Immature natural killer cell (primary cell): ENCODE measurements at places on chromosomes 12 and 14.

- H3K27ac ChIP-seq: no peak overlapping the region
- H3K4me3 ChIP-seq: no peak overlapping the region
- no peaks in the 10 kb centered on the region for H3K4me1 ChIP-seq
- H3K36me3 ChIP-seq: no peaks in the 10 kb centered on the region
- no peaks in the 10 kb centered on the region for H3K27me3 ChIP-seq
Measured at GRCh38 chr12:103758310-103759089, 82.5 kb downstream of the NT5DC3 start.

DNA sequence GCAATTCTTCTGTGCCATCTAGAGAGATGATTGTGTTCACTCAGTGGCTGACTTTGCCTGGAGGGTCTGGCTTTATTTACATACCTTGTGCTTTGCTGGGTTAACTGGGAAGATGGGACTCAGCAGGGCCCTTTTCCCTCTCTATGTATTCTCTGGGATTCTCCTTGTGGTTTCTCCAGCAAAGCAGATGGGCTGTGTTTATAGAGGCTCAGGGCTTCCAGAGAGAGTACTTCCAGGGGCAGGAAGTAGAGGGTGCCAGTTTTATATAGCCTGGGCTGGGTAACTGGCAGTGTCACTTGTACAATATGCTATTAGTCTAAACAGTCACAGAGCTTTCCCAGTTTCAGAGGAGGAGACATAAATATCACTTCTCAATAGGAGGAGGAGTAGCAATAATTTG lies 509.9 kb downstream of the DIO2 start:
- no peak overlapping the region for H3K27ac ChIP-seq
- H3K4me1 ChIP-seq: no peaks in the 10 kb centered on the region
- H3K36me3 ChIP-seq: no peaks in the 10 kb centered on the region
- no peak for DNase-seq
- no peaks in the 10 kb centered on the region for H3K27me3 ChIP-seq

DNA sequence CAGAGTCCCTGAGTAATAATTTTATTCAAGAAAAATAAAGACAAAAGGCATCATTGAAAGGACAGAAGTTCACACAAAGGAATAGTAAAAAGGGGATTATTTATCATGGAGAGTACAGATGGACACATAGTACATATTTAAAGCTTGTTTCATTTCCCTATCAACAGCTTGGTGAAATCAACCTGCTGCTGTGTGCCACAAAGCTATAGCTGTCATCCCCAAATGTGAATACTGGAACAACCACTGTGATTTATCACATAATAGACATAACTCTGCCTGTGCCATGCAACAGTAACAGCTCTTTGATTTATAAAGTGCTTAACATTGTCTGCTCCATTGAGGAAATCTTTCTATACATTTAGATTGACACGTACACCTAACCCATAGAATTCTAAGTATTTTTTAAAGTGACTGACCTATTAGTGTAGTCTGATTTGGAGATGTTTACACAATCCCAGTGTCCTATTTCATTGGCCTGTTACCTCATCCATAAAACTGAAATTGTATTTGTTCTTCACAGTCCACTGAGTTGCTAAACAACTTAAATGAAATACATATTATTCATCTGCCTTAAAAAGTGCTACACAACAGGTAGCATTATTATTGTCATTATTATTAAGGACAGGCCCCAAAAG lies 3.3 kb downstream of the NEMF start:
- peaks cover 46% of the 10 kb centered on the region for H3K4me1 ChIP-seq
- DNase-seq: no peak
- peaks cover 6% of the 10 kb centered on the region for H3K27me3 ChIP-seq
- H3K36me3 ChIP-seq: peaks cover 12% of the 10 kb centered on the region
- peak overlapping the region; percentile 17 for H3K27ac ChIP-seq

DNA sequence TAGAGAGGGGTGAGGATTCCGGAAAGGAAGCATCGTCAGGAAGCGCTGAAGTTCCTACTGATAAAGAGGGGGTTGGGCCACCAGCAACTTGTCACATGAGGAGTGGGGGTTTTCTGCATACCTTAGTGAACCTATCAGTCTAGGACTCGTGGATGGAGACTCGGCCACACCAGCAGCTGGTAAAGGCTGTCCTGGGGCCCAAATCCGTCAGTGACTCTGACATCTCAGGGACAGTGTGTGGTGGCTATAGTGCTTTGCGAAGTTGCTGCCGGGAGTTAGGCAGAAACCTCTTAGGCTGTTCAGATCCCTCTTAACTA lies 16.4 kb downstream of the RNASE2 start:
- DNase-seq: no peak
- no peaks in the 10 kb centered on the region for H3K36me3 ChIP-seq
- no peak overlapping the region for H3K27ac ChIP-seq
- H3K4me1 ChIP-seq: peaks cover 17% of the 10 kb centered on the region

DNA sequence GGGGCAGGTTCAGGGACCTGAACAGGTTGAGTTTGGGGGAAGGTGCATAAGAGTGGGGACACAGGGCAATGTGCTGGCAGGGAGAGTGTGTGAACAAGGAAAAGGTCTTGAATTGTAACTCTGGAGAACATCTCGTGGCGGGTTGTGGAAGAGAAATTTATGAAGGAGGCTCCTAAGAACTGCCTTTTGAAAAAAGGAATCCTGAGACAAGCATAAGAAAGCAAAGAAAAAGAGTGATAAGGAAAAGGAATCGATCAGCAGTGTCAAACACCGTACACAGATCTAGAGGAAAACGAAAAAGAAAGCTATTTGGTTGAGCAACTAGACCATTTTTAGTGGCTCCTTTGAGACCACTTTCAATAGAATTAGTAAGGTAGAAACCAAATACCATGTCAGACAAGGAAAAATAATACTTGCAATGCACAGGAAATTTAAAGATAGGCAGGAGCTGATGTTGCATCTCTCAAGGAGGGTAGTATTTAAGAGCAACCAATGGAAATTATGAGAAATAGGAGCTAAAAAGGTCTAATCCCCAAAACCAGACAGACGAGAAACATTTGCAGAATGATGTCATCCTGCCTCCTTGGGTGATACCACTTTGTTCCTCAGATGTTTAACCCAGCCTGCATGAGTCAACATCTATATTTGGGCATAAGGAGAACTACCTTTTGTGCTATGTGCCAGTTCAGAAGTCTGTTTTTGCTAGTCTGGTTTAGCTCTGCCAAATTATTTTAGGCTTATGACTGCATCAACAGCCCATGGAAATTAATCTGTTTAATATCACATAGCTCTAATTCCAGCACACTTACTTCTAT lies 64.5 kb upstream of the STK38L start:
- no peaks in the 10 kb centered on the region for H3K4me1 ChIP-seq
- no peak for DNase-seq
- H3K4me3 ChIP-seq: no peak overlapping the region
- H3K36me3 ChIP-seq: no peaks in the 10 kb centered on the region
- no peak overlapping the region for H3K27ac ChIP-seq
- H3K27me3 ChIP-seq: no peaks in the 10 kb centered on the region

DNA sequence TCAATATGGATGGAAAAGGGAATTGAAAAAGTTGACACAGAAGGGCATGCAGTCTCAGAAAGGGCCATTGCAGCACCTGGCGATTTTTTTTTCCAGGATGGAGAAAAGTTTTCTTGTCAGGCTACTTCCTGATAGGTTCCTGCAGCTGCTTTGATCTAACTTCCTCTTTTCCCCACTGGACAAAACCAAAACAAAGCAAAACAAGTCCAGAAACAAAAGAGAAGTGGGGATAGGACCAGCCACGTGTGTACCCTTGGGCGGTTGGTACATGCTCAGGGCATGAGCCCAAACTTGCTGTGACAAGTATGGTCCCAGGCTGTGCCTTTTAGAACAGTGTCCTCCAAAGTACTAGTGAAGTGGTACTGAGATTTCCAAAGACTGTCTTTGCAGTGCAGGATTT lies 89.8 kb downstream of the CHST11 start:
- H3K27ac ChIP-seq: no peak overlapping the region
- DNase-seq: no peak

DNA sequence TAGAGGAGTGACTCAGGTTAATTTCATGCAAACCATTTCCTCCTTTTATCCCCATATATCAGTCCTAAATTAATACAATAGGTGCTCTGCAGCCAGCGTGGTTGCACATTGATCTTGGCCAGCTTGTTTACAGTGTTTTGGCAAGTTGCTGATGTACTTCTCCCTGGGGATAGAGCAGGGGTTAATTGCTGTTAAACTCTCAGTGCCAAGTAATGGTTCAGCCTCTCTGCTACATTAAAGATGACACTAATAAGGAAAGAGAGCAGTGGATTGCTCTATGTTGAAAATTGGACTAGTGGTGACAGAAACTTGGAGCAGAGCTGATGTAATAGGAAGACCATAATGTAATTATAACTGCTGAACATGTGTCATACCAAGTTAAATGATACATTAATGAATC lies 717.5 kb downstream of the RERGL start:
- H3K27ac ChIP-seq: no peak overlapping the region
- no peaks in the 10 kb centered on the region for H3K4me1 ChIP-seq
- H3K36me3 ChIP-seq: no peaks in the 10 kb centered on the region
- H3K4me3 ChIP-seq: no peak overlapping the region

- H3K27me3 ChIP-seq: peaks cover 4% of the 10 kb centered on the region
- no peaks in the 10 kb centered on the region for H3K36me3 ChIP-seq
- no peak for DNase-seq
- H3K4me3 ChIP-seq: no peak overlapping the region
Measured at GRCh38 chr12:42284876-42285275, 41.0 kb downstream of the ZCRB1 start.

DNA sequence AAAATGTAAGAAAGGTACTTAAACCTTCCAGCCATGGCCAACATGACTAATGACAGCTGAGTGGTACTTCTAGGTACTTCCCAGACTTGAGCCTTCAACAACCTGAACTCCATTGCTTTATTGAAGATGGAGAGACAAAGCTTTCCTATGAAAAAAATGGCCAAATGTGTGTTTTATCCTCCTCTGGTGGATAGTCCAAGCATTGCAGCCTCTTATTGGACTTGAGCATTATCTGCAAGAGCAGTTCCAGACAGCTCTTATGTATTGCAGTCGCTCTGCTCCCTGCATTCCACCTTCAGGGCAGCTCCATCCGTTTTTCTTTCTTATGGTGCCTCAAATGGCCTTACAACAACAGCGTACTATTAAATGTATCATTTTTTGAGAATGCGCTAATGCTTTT lies 588.2 kb downstream of the NRXN3 start:
- no peak overlapping the region for H3K27ac ChIP-seq
- DNase-seq: no peak
- H3K36me3 ChIP-seq: no peaks in the 10 kb centered on the region
- no peaks in the 10 kb centered on the region for H3K27me3 ChIP-seq

- H3K4me3 ChIP-seq: no peak overlapping the region
- H3K27ac ChIP-seq: no peak overlapping the region
- no peak for DNase-seq
- H3K27me3 ChIP-seq: no peaks in the 10 kb centered on the region
Measured at GRCh38 chr12:89392391-89392790, 40.1 kb upstream of the DUSP6 start.

GRCh38 chr12:130185455-130186391 lies 23.5 kb downstream of the FZD10 start:
- DNase-seq: no peak
- H3K4me1 ChIP-seq: no peaks in the 10 kb centered on the region
- no peaks in the 10 kb centered on the region for H3K36me3 ChIP-seq
- H3K27ac ChIP-seq: no peak overlapping the region
- no peak overlapping the region for H3K4me3 ChIP-seq

GRCh38 chr12:79406993-79407392 lies 283.8 kb downstream of the PAWR start:
- H3K36me3 ChIP-seq: no peaks in the 10 kb centered on the region
- H3K27ac ChIP-seq: no peak overlapping the region
- DNase-seq: no peak
- H3K4me3 ChIP-seq: no peak overlapping the region
- H3K27me3 ChIP-seq: no peaks in the 10 kb centered on the region
- no peaks in the 10 kb centered on the region for H3K4me1 ChIP-seq

- H3K36me3 ChIP-seq: no peaks in the 10 kb centered on the region
- H3K27ac ChIP-seq: no peak overlapping the region
- peaks cover 9% of the 10 kb centered on the region for H3K27me3 ChIP-seq
- peaks cover 9% of the 10 kb centered on the region for H3K4me1 ChIP-seq
- no peak for DNase-seq
Measured at GRCh38 chr12:108120863-108121165, 8.3 kb upstream of the WSCD2 start.

DNA sequence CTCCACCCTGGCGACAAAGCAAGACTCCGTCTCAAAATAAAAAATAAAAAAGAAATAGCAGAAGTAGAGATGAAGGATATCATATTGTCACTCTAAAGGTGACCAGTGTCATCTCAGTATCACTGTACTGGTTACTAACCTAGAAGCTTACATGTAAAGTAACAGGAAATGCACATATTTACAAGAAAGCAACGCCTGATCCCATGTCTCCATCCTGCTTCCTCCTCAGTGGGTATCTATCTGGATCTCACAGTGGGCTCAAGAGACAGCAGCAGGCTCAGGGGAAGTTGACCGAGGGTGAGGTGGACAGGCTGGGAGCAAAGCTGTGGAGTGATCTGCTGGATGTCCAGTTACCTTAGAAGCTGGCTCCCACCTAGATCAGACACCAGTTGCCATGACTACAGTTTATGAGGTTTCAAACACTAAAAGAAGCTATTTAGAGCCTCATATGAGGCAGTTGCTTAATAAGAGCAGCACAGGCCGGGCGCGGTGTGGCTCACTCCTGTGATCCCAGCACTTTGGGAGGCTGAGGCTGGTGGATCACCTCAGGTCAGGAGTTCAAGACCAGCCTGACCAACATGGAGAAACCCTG lies 10.5 kb downstream of the MTRFR start:
- no peak overlapping the region for H3K4me3 ChIP-seq
- DNase-seq: no peak

DNA sequence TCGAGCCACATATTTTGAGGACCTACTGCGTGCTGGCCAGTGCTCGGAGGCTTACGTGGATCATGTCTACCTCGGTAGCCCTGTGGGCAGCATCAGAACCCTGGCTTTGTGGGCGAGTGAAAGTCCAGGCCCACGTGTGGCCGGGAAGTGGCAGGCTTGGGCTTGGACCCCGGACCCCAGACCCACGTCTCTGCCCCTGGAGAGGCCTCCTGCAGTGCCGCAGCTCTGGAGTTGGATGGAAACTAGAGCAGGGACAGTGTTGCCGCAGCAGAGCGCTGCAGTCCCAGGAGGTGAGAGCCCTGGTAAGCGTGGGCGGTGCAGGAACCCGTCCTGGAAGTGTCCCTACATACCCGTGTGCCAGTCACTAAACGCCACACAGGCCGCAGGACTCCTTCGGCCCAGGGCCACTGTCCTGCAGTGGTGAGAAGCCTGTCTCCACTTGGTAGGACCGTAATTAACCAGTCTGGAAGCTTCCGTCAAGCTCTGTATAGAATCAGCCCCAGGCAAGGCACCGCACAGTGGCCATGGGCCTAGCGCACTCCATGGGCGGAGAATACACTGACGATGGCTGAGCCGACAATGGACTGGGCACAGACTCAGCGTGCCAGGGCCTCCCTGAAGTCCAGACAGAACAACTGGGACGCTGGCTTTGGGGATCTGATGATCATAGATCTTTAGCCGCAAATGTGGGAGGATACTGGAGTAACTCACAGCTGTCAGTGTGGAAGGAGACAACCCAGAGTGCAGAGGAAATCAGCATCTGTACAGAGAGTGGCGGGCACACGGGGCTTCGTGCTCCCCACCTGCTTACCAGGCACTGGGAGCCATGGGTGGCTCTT lies 219.5 kb downstream of the KIF26A start:
- H3K27ac ChIP-seq: no peak overlapping the region
- DNase-seq: no peak
- peaks cover 3% of the 10 kb centered on the region for H3K27me3 ChIP-seq
- no peaks in the 10 kb centered on the region for H3K4me1 ChIP-seq
- H3K36me3 ChIP-seq: no peaks in the 10 kb centered on the region
